COR-L47 (cell line): ENCODE measurements at places on chromosomes 1 and 21.

- no peak for DNase-seq
Observed at GRCh38 chr1:1833456-1833855, 55.2 kb upstream of the NADK start.

DNA sequence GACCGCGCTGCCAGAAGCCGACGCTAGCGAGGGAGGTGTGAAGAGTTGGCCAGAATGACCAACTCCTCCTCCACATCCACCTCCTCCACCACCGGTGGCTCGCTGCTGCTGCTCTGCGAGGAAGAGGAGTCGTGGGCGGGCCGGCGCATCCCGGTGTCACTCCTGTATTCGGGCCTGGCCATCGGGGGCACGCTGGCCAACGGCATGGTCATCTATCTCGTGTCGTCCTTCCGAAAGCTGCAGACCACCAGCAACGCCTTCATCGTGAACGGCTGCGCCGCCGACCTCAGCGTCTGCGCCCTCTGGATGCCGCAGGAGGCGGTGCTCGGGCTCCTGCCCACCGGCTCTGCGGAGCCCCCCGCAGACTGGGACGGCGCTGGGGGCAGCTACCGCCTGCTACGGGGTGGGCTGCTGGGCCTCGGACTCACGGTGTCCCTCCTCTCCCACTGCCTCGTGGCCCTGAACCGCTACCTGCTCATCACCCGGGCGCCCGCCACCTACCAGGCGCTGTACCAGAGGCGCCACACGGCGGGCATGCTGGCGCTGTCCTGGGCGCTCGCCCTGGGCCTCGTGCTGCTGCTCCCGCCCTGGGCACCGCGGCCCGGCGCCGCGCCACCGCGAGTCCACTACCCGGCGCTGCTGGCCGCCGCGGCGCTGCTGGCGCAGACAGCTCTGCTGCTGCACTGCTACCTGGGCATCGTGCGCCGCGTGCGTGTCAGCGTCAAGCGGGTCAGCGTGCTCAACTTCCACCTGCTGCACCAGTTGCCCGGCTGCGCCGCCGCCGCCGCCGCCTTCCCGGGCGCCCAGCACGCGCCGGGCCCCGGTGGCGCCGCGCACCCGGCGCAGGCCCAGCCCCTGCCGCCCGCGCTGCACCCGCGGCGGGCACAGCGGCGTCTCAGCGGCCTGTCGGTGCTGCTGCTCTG is 1.2 kb downstream of the GPR88 start:
- peak; percentile 60 for DNase-seq

- DNase-seq: no peak
Observed at GRCh38 chr1:112446411-112446810, 50.4 kb downstream of the CTTNBP2NL start.

DNA sequence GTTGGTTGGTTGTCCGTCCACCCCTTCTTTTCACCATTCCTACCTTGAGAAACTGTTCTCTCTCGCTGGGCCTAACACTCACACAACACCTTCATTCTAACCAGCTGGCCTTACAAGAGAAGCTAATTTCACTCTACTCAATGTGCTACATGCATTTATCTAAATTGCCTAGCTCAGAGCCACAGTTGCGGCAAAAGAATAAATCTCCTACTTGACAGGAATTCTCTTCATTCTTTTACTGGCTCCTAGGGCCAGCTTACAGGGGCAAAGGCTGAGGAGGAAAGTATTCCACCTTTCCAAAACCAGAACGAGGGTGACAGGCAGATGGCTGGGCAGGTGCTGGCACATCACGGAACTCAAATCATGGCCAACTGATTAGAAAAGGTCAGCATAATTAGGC is 6.5 kb downstream of the F3 start:
- DNase-seq: no peak

GRCh38 chr1:8047686-8048445 is 21.8 kb upstream of the ERRFI1 start:
- no peak for DNase-seq

DNA sequence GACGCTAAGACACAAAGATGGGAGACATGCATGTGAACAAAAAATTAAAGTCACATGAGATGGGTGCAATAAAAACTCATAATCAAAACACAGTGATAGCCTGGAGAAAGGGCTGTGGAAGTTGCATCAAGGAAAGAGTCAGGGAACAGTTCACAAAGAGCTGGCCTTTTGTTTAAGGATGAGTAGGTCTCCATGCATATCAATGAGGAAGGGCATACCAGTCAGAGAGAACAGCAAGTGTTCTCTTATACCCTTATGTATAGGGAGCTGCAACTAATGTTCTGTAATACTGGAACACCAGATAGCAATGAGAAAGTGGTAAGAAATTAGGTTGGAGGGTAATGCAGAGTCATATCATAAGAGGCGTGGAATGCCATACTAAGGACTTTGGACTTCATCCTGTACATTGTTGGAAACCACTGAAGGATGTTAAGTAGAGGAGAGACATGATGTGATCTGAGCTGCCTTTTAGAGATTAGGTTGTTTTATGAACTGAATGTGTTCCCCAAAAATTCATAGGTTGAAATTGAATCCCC is 46.7 kb upstream of the SAMD13 start:
- no peak for DNase-seq

DNA sequence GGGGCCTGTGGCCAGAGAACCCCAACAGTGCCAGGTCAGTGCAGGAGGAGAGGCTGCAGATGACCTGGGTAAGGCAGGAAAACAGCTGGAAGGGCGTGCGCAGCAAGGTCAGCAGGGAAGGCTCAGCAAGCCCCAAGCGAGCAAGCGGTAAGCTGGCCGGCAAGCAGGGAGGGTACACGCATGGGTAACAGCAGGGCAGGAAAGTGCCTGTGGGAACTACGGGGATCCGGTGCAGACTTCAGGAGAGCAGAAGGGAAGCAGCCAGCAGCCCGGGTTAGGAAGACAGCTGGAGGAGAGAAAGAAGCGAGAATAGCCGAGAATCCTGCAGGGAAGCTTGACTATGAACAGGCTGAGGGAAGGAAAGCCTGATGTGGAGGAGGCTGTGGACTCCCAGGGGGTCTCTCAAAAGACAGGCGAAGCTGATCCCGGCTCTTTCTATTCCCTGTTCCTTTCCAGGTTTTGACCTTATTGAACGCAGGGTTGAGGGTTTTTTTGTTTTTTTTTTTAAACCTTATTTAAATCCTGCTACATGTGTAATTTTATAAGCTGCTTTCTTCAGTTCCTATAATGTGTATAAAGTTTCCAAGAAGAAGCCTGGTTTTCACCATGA is 20.9 kb downstream of the UMODL1 start:
- no peak for DNase-seq

GRCh38 chr1:75640137-75640536 is 29.2 kb upstream of the SLC44A5 start:
- DNase-seq: no peak

GRCh38 chr1:20483833-20484518 is 2.0 kb downstream of the CAMK2N1 start:
- DNase-seq: peak; percentile 28

GRCh38 chr1:31102501-31102950 is 37.0 kb upstream of the PUM1 start:
- DNase-seq: no peak

DNA sequence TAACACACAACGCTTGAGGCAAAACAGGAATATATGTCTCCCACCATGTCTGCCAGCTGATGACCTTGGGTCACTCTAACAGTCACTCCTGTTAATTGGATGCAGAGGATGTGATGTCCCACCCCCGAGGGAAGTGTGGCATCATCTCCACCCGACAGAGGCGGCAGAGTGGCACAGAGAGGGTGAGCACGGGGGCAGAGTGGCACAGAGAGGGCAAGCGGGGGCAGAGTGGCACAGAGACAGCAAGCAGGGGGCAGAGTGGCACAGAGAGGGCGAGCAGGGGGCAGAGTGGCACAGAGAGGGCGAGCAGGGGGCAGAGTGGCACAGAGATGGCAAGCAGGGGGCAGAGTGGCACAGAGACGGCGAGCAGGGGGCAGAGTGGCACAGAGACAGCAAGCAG is 44.3 kb downstream of the DISP3 start:
- no peak for DNase-seq

DNA sequence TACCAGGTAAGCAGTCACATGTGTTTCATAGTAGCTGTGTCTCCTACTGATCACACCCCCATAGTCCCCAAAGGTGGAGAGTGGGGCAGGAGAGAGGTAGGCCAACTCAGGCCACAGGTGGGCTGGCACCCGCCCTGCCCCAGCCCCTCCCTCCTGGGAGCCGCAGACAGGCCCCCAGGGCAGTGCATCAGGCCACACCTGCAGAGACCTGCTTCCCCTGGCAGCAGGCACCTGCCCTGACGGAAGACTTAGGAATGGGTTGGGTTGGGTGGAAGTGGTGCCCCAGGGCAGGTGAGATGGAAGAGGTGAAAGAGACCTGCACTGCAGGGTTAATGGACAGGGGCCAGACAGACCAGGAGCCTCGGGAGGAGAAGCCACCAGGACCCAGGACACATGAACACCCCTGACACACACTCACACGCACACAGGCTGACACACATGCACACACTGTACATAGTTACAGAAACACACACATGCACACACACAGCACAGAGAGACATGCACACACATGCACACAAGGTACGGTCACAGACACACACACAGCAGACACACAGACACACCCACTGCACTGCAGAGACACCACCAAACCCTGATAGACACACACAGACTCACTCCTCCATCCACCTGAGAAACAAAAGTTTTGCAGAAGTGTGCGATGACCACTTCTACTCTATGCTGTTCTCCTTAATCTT is 1.7 kb upstream of the COL18A1 start:
- no peak for DNase-seq
